ENCODE measurements at places on chromosomes 1 and 21.

DNA sequence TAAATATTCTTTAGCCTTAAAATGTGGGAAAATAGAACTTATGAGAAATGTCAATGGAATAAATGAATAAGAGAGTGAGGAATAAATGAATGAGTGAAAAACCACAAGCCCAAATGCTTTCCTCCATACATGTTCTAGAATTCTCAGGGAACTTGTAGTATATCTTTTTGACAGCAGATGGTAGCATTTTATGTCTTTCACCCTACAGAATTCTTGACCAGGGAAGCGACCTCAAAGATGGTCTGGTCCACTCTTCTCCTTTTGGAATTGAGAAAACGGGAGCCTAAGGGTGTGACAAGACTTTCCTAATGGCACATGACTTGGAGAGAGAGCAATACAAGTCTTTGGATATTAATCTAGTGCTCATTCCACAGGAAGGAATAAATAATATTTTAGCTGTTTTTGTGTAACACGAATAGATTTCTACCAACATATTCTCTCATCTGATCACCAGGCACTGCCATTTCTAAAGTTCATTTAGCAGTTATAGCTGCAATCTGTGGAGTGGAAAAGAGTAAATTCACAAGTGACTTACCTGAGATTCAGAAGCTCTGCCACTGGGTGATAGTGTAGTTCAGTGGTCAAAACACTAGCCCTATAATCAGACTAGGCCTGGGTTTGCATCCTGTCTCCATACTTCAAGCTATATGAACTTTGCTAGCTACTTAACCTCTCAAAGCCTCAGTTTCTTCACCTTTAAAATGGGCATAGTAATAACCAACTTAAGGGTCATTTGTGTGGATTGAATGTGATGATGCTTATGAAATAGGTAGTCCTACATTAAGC, 15.0 kb upstream of the F5 start:
- DNase-seq: peak; percentile 21

- no peak for DNase-seq
Measured at GRCh38 chr1:93434088-93434487, 13.8 kb upstream of the FNBP1L start.

- no peak for DNase-seq
Measured at GRCh38 chr1:46400421-46400820, 6.3 kb downstream of the FAAH start.

DNA sequence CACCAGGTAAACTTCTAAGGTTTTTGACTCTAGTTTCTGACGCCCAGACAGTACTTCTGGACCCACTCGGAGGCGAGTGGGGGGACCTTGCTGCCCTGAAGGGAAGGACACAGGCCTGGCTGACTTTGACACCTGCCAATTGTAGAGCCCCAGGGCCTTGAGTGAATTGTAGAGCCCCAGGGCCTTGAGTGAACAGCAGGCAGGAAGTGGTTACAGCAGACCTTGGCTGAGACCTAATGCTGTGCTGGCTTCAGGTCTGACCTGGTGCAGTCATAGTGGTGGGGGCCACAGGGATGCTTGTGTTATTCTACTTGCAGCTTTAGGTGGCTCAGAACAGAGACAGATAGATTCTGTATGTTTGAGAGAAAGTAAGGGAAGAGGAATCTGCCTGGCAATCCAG, 344.3 kb downstream of the DUSP10 start:
- no peak for DNase-seq

GRCh38 chr1:40868051-40868723, 6.0 kb upstream of the CITED4 start:
- DNase-seq: peak; percentile 83

DNA sequence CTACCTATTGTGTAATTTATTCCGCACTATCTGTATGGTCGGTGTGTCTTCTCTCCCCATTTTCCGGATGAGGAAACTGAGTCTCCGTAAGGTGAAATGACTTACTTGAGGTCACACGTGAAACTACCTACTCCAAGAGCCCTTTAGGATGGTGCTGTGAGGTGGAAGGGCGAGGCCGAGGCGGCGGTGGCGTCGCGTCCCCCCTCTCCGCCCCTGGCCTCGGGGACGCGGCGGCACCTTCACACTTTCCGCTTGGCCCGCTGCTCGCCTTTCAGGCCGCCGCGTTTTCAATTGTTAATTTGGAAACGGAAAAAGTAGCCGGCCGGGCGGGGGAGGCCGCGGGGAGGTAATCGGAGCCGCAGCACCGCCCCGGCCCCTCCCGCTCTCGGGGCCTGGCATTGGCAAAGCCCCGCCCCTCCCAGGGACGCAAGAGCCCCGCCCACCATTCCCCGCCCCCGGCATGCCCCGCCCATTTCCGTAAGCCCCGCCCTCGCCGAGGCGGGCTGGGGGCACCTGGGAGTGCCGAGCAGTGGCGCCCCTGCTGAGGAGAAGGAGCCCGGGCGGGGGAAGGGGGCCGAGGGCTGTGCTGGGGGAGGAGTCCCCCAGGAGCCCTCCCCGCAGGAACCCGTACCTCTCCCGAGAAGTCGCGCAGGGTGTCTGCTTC, 18.6 kb downstream of the KCNQ4 start:
- peak; percentile 72 for DNase-seq

- no peak for DNase-seq
Measured at GRCh38 chr1:57160594-57160993, 194.8 kb upstream of the C8B start.

DNA sequence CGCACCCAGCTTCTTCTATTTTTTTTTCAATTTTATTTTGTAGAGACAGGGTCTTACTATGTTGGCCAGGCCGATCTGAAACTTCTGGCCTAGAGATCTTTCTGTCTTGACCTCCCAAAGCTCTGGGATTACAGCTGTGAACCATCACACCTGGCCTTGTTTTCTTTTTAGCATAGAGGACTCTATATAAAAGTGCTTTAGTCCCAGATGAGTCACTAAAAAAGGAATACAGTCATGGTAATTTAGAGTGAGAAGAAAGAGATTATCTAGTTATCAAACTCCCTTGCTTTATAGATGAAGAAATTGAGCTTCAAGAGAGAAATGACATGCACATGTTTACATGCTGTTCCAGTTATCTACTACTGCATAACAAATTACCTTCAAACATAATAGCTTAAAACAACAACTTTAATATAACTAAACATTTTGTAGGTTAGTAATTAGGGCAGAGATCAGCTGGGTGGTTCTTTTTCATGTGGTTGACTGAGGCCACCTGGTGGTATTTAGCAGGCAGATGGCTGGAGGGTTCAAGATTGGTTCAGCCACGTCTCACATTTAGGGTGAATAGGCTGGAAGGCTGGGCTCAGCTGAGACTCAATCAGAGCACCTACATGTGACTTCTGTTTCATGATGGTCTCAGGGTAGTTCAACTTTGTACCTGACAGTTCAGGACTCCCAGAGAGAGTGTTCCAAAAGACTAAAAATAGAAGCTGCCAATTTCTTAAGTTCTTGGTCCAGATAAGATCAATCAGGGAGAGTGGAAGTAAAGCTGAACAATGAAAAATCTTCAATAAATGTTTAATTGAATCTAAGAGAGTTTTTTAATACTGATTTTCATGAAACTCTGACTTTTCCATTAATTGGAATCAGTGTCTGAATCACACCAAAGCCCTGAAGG, 16.9 kb upstream of the MTF2 start:
- DNase-seq: peak; percentile 49

- peak; percentile 8 for DNase-seq
Measured at GRCh38 chr1:240093120-240093961, 1.7 kb downstream of the FMN2 start.

- peak; percentile 59 for DNase-seq
Measured at GRCh38 chr1:44652445-44653106, 21.7 kb downstream of the TMEM53 start.

GRCh38 chr1:167635156-167635648, 5.2 kb downstream of the RCSD1 start:
- peak; percentile 33 for DNase-seq

- DNase-seq: no peak
Measured at GRCh38 chr1:61067446-61068019, 14.8 kb upstream of the NFIA start.

DNA sequence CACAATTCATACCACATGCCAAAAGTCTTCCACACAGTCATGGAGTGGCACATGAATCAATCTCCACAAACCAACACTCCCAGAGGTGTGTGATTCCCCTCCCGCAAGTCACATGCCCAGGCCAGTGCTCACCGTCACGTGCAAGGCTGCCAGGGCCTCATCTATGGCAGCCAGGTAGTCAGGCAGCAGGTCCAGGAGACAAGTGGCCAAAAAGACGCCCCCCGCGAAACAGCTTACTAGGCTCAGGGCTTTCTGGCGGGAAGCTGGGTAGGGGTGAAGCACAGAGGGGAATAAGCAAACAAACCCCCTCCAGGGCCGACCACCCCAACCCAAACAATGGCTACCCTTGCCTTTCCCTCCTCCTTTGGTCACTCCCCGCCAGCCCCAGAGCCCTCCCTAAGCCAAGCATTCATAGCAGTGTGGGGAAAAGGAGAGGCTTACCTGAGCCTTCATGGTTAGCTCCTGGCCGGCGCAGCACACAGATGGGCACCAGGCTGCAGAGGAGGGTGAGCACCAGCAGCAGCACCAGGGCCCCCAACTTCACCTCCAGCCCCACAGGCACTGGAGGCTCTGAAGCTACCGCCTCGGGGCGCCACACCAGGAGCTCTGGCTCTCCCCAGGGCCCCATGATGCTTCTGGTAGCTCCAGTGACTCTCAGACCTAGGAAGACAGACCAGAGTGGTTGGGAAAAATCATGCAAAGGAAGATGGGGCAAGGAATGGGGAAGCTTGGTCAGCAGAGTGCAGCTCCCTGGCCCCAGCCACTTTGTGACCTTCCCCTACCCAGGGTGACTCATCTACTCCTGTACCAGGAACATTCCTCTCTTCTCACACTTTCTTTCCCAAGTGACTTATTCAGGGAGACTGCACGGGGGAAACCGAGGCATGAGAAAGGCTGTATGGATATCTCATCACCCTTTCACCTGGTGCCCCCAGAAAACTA, 978 bp downstream of the SLC39A1 start:
- DNase-seq: peak; percentile 58

- DNase-seq: no peak
Measured at GRCh38 chr1:248818505-248819374, 7.0 kb downstream of the SH3BP5L start.

- peak; percentile 21 for DNase-seq
Measured at GRCh38 chr1:38892976-38893375, 11.6 kb upstream of the GJA9 start.
